ENCODE measurements at places on chromosomes 5 and 9.

- no peak for DNase-seq
Observed at GRCh38 chr5:77356740-77357139, 135.4 kb downstream of the WDR41 start.

DNA sequence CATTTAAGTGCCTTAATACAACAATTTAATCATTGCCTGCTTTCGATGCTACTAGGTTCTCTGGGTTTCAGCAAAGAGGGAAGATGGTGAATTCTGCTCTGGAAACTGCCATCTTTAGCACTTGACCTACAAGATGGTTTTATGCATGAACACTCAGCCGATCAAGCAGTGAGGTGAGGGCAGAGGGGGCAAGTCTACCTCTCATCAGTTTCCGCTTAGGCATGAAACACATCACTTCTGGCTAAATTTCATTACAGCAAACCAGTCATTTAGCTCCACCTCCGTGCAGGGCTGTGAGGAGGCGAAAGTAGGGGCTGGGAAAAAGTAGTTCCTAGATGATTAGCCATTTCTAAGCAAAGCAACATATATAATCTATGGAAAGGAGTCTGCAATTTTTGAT is 1018.0 kb downstream of the CDH18 start:
- DNase-seq: no peak

- no peak for DNase-seq
Observed at GRCh38 chr9:71036501-71036900, 84.9 kb downstream of the TRPM3 start.

DNA sequence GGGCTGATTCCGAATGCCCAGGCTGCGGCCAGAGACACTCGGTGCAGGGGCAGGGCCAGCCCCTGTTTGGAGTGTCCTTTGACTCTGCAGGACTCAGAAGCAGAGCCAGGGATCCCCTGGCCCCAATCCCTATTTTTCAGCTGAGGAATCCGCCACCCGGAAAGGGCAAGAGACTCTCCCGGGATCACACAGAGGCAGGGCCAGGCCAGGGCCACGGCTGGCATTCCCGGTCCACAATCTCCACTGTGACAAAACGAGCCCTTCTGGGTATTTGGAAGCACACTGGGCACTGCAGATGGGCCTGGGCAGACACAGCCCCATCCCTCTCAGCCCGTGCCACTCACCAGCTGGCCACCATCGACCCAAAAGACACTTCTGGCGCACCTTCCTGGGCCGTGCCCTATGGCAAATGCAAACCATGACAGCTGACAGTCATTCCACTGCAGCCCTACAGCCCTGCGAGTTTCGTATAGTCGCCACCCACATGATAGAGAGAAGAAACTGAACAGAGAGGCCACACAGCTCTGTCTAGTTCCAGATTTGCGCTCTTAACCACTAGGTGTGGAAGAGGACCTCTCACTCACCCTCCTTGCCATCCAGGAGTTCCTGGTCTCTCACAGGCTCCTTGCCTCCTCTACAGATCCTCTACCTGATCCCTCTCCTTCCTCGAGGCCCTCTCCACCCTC is 13.3 kb downstream of the NR5A1 start:
- DNase-seq: no peak

GRCh38 chr9:2125906-2126305 is 110.8 kb downstream of the SMARCA2 start:
- DNase-seq: no peak

DNA sequence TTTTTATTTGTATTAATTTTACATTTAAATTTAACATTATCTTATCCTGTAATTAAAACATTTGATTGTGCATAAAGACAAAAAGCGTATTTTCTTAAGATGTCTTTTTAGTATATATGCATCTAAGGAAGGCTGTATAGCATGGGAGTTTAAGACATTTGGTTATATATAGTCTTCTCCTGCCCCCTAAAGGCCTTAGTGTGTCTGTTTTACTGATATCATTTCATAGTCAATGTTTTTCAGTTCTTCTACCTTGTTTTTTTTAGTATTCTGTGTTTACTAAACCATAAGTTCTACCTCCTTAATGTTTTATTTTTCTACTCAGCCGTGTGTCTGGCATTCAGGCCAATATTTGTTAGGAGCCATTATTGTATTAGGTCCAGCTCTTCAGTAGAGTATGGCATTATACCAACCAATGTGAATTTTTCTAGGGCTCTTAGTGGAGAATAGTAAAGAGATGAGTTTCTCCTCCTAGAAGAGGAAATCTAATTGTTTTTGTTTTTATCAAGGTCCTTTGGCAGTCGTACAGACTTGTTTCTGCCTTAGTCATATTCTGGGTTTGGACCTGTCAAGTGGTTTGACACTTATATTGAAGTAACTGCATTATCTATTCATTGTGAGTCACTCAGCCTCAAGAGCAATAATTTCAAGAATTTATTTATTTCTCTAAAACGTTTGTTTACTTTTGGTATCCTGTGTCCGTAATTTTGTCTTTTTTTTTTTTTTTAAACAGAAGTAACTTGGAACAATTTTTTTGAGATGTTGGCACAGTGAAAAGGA is 74.8 kb downstream of the SLF1 start:
- DNase-seq: no peak

DNA sequence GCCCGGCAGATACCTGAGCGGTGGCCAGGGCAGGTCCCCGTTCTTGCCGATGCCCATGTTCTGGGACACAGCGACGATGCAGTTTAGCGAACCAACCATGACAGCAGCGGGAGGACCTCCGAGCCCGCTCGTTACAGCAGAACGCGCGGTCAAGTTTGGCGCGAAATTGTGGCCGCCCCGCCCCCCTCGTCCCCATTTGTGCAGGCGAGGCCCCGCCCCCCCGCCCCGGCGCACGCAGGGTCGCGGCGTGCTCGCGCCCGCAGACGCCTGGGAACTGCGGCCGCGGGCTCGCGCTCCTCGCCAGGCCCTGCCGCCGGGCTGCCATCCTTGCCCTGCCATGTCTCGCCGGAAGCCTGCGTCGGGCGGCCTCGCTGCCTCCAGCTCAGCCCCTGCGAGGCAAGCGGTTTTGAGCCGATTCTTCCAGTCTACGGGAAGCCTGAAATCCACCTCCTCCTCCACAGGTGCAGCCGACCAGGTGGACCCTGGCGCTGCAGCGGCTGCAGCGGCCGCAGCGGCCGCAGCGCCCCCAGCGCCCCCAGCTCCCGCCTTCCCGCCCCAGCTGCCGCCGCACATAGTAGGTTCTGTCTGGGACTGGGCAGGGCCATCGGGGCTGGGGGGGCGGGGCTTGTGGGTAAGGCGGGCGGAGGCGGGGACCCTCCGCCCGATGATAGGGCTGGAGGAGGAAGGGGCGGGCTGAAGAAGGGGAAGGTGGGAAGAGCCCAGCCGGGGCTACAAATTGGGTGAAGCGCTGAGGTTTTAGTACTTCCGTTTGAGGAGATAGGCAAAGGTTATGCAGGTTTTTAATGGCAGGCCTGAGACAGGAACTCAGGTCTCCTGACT is at the start of the genes DHFR and MSH3:
Gene DHFR (minus strand): TSS at position 593 of the 840 bp plus-strand sequence. CDS start 494 bp downstream, at position 99.
Gene MSH3 (plus strand): TSS at position 262 of the 840 bp plus-strand sequence. CDS start 76 bp downstream, at position 338.
- peak; percentile 83 for DNase-seq

- DNase-seq: no peak
Observed at GRCh38 chr9:2810420-2811075, 33.3 kb downstream of the PUM3 start.

GRCh38 chr5:145598983-145599382 is 236.2 kb downstream of the PRELID2 start:
- DNase-seq: no peak

DNA sequence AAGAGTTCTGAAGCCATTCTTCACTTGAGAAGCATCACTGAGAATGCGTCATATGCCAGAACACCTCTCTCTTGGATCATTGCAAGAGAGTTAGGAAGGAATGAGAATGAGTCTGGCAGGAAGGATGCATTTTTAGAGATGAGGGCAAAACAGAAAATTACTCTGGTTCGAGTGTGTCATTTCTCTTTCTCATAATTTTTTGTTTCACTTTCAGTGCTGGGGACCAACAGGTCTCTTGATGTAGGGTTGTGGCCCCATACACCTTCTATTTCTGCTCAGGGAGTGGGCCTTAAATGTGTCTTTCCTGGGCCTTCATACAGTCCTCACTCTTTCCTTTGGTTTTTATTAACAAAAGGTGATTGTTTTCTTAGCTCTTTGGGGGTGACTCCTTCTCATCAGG is 302.4 kb downstream of the NR3C1 start:
- no peak for DNase-seq

DNA sequence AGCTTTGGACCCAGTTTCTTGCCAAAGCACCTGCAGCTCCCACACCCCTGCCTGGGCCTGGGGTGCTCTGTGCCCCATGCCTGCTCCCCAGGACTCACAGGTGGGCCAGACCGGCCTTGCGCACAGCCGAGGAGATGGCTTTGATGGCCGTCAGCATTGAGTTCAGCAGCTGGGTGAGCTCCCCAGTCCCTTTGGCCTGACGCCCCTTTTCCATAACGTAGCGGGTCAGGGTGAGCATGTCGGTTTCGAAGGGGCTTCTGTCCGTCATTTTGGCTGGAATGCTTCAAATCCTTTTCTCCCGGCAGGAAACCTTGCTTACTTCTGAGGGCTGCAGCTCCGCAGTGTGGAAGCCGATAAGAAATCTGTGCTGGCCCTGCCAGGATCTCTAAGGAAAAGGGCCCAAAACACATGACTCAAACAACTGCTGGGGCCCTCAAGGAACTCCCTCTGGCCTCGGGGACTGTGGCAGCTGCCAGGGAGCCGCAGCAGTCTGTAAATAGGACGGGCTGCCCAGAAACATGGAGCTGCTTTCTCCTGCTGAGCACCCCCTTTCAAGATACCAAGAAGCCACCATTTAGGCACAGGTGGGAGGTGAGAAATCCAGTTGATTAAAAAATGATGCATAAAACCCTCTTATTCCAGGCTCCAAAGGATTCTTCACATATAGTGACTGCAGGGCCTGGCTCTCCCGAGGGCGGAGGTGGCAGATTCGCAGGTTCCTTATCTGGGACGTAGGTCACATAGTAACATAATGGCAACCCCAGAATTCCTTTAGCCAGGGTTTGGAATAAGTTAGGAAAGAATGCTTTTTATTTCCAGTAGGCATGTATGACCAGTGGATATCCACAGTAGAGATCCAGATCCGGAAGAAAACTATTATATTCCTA is at the start of gene FBP2:
Gene FBP2 (minus strand): TSS at position 366 of the 887 bp plus-strand sequence. CDS start 98 bp downstream, at position 268.
- no peak for DNase-seq

DNA sequence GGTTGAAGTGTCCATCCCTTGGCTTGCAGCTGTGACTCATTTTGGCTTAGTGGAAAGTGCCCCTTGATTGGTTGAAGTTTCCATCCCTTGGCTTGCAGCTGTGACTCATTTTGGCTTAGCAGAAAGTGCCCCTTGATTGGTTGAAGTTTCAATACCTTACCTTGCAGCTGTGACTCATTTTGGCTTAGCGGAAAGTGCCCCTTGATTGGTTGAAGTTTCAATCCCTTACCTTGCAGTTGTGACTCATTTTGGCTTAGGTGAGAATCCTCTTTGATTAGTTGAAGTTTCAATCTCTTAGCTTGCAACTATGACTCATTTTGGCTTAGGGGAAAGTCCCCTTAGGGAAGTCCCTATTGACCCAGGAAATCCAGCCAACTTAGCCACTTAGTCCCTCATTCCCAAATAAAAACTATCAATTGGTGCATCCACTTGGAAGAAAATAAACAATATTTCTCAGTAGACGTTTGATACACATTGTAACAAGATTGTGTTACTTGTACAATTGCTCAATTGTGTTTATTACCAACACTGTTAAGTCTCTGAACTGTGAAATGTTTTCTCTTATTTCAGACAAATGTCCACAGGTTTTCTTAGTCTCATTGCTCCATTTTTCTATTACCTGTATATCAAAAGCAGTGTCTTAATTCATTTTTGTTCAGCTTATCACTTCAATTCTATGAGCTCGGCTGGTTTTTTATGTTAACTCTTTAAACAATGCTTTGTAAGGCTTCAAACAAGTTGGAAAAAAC is 2308.8 kb upstream of the ACO1 start:
- no peak for DNase-seq

- DNase-seq: no peak
Observed at GRCh38 chr5:132446621-132447020, 44.0 kb downstream of the IRF1 start.

DNA sequence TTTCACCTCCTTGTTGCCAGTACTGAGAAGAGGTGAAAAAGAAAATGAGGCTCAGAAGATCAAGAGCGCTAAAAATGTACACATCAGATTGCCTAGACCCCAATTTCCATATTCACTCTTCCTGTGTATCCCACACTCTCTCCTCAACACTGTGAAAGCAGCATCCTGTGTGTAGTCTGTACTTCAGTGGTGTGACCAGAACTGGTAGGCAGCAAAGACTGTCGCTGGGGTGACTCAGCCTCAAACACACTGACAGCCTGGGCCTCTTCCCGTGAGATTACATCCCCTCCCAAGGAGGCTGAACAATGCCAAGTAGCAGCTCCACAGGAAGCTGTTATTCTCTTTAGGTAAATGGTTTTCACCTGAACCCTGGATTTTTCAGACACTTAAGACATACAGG is 135.5 kb downstream of the CCDC192 start:
- no peak for DNase-seq

- DNase-seq: no peak
Observed at GRCh38 chr9:129880654-129881546, 45.6 kb downstream of the USP20 start.

GRCh38 chr5:89255845-89256463 is 373.0 kb upstream of the MEF2C start:
- no peak for DNase-seq

- DNase-seq: no peak
Observed at GRCh38 chr5:89069591-89069990, 186.6 kb upstream of the MEF2C start.

GRCh38 chr5:150153483-150153882 is 2.2 kb downstream of the PDGFRB start:
- DNase-seq: no peak

DNA sequence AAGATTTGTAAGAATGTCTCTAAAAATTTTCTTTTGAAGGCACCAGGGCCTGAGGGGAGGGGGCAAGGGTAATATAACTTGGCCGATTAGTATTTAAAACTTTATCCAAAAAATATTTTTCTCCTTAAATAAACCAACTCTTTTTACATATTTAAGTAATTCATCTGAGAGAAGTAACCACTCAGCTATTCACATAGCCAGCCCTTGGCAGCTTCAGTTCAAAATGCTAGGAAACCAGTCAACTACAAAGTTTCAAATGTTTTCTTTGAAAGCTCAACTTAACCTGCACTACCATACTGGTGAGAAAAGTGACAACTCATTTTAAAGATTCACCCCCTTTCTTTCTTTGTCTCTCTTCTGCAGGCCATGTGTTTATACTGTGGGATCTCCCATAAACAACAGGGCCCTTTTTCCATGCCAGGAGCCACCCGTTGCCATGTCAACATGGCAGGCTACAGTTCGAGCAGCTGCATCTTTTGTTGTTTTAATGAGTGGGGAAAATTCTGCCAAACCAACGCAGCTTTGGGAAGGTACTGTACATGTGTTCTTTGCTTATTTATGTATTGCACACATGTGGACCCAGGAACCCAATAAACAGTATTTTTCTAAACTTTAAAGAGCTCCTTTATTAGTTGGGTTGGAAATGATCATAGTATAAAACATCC is 46.3 kb downstream of the AOPEP start:
- no peak for DNase-seq

DNA sequence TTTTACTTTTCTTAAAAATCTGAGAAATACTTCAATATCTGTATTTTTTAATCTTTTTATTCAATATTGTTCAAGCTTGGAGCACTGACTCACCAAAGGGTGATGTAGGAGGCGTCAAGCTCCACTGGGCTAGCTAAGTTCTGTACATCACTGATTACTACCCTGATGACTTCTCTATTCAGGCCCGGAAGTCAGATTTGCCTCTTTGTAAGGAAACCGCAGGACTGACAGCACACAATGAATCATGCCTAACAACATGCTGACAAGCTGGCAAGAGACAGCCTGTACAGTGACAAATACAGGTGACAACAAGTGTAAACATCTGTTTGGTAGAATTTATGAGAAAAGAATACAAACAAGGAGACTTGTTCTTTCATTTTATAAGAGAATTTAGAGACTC is 627.9 kb upstream of the RORB start:
- peak; percentile 47 for DNase-seq
